ENCODE measurements at places on chromosomes 1 and 21.

DNA sequence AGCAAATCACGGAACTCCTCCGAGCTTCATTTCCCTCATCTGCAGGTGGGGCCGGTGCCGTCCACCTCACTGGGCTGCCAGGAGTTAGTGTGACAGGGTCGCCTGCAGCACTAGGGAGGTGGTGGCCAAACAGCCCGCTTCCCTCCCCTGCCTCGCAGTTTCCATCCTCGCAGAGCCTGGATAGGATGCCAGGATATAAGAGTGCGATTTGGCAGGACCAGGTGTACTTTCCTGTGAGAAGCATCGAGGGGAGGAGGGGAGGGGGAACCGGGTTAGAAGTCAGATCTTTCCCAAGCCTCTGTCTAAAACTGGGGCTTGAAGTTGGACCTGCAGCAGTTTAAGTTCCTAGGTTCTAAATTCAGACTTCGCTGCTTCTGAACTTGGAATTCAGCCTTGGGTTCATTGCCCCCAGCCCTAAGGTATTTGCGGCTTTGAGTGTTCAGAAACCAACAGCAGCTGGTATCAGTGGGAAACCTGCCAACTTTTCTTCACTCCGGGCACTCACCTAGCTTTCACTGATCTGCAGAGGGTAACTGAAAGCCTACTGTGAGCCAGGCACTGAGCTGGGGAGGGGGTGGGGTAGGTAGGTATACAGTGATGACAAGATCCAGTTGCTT lies 1.7 kb upstream of the JUN start:
- DNase-seq, result no peak

- DNase-seq, result peak; percentile 51
Observed at GRCh38 chr1:7539769-7540175, 231.3 kb upstream of the VAMP3 start.

GRCh38 chr1:193211539-193211938 lies 25.1 kb upstream of the B3GALT2 start:
- DNase-seq, result no peak

DNA sequence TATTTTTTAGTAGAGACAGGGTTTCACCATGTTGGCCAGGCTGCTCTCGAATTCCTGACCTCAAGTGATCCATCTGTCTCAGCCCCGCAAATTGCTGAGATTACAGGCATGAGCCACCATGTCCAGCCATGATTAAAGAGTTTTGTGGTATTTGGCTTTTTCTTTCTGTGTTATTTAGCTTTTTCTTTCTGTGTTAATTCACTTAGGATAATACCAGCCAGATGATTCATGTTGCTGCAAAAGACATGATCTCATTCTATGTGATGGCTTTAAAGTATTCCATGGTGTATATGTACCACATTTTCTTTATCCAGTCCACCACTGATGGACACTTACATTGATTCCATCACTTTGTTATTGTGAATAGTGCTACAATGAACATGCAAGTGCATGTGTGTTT lies 1135.2 kb downstream of the AMY1C start:
- no peak for DNase-seq

- DNase-seq, result no peak
Observed at GRCh38 chr1:3351449-3352298, 102.8 kb upstream of the ARHGEF16 start.

DNA sequence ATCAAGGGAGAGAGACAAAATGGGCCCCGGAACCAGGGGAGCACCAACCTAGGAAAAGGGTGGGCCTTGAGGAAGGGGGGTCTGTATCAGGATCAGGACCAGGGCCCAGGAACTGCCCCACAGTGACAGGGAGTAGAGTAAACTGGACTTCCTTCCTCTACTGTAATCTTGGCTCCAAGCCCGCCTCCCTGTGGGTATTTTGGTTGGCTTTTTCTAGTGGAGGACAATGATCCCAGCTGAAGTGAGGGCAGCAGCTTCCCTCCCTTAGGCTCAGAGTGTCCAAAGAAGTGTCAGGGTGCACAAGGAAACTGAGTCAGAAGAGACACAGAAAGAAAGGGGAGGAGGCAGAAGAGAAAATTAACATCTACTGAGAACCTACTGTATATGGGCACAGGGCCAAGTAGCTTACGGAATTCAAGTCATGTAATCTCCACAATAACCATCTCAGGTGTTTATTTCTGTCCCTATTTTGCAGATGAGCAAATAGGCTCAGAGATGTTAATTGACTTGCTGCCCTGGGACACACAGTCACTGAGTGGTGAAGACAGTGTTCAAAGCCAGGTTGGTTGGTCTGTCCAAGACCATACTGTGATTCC lies 4.8 kb downstream of the UBQLN4 start:
- DNase-seq, result no peak

GRCh38 chr1:24683713-24684162 lies 40.6 kb downstream of the SRRM1 start:
- no peak for DNase-seq

DNA sequence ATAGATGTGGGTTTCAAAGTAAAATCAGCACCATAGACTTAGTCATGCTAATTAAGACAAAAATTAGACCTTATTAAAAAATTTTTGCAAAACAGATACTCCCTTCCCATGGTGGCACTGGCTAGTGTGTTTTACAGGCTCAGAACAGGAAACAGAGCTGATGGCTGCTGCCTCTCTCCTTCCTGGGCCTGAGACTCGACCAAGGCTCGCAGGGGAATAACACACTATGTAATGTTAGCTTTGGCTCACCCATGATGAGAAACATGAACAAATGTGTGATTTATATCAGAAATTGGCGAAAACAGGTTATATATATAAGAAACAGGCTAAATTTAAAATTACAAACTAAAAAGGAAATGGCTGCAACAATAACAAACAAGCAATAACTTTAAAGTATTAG lies 50.7 kb downstream of the ERG start:
- no peak for DNase-seq

DNA sequence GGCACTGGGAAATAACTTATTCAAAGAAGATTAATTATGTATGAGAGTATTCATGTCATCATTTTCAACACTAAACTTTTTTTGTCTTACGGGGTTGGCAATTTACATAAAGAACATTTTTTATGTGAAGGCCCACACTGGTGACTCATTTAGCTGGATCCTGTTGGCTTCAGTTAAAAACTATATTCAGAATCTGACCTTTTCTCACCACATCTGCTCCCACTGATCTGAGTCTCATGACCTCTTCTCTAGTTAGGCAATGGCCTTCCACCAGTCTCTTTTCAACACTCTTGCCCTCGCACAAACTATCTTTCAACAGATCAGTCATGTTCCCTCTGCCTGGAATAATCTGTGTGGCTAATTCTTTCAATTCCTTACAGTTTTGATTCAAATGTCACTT lies 53.4 kb downstream of the TMPRSS15 start:
- no peak for DNase-seq

- DNase-seq, result no peak
Observed at GRCh38 chr21:44527156-44527982, 12.6 kb downstream of the KRTAP10-1 start.

Data from SK-N-DZ (cell line).